ENCODE measurements at places on chromosomes 1 and 21.
A peak's percentile ranks its signal among the peaks of the same experiment; 100 is the strongest.

GRCh38 chr1:157177733-157178394 is 39.7 kb upstream of the ETV3 start:
- no peak for DNase-seq

DNA sequence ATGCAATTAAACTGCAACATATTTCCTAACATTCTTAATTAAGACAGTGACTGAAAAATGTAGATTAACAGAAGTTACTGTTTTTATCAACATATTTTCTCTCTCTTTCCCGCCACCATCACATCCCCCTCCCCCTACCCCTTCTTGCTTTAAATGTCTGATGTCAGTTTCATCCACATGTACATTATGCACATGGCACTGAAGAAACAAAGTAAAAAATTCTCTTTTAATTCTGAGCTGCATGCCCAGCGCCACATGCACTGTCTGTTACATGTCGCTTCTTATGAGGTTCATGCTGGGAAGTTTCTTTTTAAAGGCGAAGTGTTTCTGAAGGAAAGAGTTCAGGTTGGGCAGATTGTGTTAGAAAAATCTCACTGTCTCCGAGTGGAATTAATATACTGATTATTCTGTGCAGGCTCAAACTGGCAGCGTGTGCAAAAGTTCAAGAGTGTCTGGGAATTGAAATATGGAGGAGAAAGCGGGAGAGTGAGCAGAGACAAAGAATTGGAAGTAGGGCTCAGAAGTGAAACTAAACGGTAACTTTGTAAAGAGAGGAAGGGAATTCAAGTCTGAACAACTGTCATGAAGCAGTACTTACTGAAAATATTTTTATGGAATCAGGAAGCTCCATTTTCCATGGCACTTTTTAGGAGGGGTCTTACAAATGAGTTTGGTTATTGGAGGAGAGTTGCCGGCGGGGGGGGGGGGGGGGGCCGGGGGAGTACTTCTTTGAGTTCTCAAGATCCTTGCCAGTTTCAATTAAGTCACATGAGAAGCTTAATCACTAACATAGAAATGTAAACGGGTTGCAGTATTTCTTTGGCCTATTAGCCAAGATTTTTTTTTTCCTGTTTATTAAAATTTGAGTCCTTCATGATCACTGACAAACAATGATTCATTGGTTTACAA is 217.6 kb downstream of the SDCCAG8 start:
- no peak for DNase-seq

- DNase-seq, result no peak
These were observed 52.6 kb upstream of the GADD45A start for GRCh38 chr1:67632356-67632755.

- peak; percentile 81 for DNase-seq
These were observed at the start of gene ZDHHC18 for GRCh38 chr1:26826261-26827105. ZDHHC18 (plus strand) TSS chr1:26826688; CDS start chr1:26826805, 117 bp downstream.

DNA sequence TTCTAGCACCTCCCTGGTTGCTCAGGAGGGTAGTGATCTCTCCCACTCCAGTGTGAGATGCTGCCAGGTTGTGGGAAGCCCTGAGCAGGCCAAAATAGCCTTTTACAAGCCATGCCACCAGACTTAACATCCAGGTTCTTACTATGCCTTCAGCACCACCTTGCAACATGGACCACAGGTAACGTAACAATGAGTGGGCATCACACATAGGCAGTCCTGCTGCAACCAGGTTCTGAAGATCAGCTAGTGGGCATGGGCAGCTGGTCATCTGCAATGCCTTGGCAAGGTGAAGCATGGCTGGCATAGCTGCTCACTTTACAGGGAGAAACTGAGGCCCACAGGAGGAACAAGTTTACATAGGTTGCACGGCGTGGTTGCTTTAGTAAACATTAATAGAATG is 40.7 kb downstream of the DHCR24 start:
- DNase-seq, result no peak

DNA sequence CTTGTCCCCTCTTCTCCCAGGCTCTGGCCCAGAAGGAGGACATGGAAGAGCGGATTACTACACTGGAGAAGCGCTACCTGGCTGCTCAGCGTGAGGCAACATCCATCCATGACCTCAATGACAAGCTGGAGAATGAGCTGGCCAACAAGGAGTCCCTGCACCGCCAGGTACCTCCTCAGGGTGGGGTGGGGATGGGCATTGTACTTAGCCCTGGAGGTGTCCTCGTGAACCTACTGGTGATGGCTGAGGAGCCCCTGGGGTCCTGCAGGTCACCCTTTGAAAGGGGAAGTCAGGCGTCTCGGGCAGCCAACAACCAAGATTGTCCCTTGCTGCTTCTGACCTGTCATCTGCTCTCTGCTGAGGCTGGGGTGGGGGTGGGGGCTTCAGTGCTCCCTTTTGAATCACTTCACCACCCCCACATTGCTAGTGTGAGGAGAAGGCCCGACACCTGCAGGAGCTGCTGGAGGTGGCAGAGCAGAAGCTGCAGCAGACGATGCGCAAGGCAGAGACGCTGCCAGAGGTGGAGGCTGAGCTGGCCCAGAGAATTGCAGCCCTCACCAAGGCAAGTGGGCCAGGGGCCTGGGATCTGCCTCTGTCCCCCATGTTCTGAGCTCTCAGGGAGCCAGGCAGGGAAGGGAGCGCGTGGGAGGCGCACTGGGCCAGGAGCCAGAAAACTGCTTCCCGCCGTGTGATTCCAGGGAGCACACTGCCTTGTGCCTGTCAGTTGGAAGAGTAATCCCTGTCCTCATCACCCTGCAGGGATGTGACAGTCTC is 19.7 kb downstream of the PPFIA4 start:
- no peak for DNase-seq

DNA sequence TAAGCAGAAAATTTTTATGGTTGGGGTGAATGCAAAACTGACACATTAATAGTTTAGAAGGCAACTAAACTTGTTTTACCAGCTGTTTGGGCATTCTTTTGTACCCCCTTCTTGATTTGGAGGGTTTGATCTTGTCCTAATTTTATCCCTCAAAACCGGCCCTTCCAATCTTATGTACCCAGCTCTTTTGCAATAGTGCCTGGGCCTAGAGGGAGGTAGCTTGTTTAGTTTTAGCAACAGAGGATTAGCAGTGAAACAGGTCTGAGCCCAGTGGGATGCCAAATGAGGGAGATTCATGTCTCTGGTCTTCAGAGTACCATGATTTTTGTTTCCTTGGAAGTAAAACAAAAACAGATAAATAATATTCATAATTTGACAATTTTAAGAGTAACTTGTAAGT is 45.1 kb downstream of the CRP start:
- DNase-seq, result no peak

- DNase-seq, result no peak
These were observed 15.8 kb upstream of the DIP2A start for GRCh38 chr21:46442938-46443337.

DNA sequence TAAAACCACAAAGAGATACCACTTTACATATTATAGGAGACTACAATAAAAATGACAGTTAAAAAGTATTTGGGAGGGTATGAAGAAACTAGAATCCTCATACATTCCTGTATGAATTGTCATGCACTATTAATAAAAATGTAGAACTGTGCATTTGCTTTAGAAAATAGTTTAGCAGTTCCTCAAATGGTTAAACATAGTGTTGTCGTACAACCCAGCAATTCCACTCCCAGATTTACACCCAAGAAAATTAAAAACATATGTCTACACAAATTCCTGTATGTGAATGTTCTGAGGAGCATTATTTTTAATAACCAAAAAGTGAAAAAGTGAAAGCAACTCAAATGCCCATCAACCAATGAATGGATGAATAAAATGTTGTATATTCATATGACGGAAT is 23.1 kb upstream of the PDE4B start:
- DNase-seq, result no peak

GRCh38 chr1:3564921-3565831 is 46.1 kb downstream of the MEGF6 start:
- DNase-seq, result peak; percentile 44

- DNase-seq, result no peak
These were observed 10.9 kb upstream of the BLACAT1 start for GRCh38 chr1:205466595-205467220.

DNA sequence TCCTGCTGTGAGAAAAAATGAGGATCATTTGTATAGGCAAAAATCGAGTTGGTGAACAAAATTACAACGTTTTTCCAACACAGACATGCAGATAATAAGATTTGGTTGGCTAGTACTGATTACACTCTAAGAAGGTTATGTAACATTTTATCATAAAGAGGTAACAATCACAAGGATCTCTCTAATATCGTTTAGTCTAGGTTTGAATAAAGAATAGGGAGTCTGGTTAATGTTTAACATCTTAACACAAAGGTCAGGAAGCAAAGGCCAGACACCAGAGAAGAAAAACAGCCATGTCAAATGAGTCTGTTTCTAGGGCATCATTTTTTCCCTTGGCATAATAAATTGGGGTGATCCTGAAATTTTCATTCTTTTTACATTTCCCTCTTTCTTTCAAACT is 207.4 kb upstream of the CHRM3 start:
- no peak for DNase-seq

DNA sequence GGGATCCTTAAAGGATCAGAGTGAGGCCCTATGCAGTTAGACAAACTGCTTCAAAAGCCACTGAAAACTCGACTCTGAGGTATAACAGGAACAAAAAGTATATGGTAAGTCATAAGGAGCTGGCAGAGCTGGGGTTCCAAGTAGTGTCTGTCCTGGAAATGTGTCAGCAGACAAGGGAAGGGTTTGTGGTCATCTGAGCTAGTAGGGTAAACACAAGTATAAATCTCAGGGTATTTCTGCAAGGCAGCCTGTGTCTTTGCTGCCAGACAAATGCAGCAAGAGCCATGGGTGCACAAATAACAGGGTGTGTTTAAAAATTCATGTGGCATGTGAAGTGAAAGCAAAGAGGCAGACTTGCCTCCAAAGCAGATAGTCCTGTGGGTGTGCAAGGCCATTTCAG is 759.0 kb upstream of the ADAMTS5 start:
- DNase-seq, result no peak

- no peak for DNase-seq
These were observed 4.8 kb downstream of the RAP1A start for GRCh38 chr1:111624382-111624781.

- no peak for DNase-seq
These were observed 24.8 kb upstream of the ACBD6 start for GRCh38 chr1:180527101-180527669.

DNA sequence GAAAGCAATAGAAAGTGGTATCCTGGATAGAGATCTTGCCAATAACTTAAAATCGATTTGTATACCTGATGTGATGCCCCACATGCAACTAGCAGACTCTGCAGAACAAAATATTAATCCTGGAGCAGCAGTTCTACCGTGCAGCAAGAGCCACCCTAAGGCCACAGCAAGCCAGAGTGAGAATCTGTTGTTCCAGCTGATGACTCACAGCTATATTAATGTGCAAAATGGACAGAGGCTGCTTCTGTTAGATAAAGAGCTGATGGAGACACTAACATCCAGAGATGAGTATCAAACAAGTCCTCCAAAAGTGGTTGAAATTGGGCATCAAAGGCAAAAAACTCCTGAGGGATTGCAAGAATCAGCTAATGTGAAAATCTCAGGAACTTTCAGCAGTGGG is 127.8 kb downstream of the MACF1 start:
- DNase-seq, result no peak

DNA sequence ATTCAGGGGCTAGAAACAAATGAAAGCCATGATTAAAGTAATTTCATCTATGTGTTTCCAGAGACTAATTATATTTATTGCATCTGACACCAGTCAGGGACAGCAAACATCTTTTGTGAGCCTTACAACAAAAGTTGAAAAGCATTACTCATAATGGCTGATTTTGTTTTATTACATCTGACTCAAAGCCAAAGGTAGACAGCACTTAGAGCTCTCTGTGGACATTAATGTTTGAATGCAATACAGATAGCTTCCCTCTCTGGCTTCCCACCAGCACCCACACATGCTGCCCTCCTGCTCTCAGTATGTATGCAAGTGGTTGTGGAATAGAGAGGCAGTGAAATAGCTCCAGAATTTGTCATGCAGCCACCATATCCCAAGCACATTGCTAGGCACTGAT is 198.7 kb downstream of the SETD4 start:
- DNase-seq, result no peak

DNA sequence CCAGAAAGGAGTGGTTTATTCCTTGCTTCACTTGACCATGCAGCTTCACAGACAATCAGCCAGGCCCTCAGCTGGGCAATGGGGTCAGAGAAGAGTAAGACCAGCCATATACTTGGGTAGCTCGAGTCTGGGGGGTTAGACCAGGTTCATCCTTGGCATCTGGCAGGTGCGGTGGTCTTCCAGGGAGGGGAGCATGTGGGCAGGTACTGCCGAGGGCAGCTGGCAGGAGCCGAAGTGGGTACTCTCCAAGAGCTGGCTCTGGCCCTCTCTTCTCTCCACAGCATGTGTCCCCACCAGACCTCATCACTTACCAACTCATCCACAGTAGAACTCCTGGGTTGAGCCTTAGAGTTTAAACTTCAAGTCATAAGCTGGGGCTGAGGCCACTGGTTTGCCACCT is 156.8 kb downstream of the FOXD2 start:
- DNase-seq, result no peak

- no peak for DNase-seq
These were observed 197.6 kb downstream of the CAMTA1 start for GRCh38 chr1:6982860-6983259.

GRCh38 chr21:40453183-40453582 is 393.8 kb downstream of the DSCAM start:
- DNase-seq, result no peak

- no peak for DNase-seq
These were observed 5.5 kb downstream of the SIM2 start for GRCh38 chr21:36704281-36704957.

DNA sequence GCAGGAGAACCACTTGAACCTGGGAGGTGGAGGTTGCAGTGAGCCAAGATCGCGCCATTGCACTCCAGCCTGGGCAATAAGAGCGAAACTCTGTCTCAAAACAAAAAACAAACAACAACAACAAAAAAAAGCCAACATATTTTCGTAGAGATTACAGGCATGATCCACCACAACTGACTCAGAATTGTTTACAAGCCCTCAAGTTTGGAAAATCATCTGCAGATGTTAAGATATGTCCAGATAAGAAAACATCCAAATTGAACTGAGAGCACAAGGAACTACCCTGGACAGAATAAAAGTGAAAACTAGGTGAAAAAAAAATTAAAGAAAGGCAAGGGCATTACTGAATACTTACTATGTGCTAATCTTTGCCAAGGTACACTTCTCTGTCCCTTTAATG is 89.8 kb upstream of the WLS start:
- no peak for DNase-seq

GRCh38 chr21:42352441-42353095 is 1.8 kb upstream of the TFF2 start:
- DNase-seq, result no peak
